ENCODE measurements at places on chromosomes 1 and 21.

- DNase-seq = no peak
Observed at GRCh38 chr1:230065571-230065970, 1.5 kb upstream of the GALNT2 start.

DNA sequence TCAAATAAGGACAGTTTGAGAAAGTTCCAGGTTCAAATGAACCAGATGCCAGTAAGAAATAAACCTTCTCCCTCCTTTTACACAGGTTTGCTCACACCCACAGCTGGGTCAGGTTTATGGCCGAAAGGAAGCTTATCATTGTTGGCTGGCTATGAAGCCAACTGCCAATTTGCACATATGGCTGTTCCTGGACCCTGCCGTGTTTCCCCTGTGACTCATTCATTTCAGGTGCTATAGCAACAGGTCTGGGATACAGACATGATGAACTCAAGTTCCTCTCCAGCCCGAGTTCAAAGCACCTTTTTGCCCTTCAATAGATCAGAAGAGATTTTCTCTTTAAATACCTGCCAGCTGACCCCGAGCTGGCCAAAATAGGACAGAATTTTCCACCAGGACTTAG lies 134.4 kb upstream of the SMYD2 start:
- DNase-seq = no peak

- no peak for DNase-seq
Observed at GRCh38 chr1:37746806-37747205, 18.1 kb downstream of the EPHA10 start.

- DNase-seq = no peak
Observed at GRCh38 chr1:30332116-30333094, 391.0 kb downstream of the MATN1 start.

GRCh38 chr1:153577624-153578051 lies 12.0 kb upstream of the S100A2 start:
- DNase-seq = no peak
